ENCODE measurements at places on chromosomes 2 and 18.

- DNase-seq = no peak
Observed at GRCh38 chr2:30385327-30385726, 61.7 kb upstream of the LCLAT1 start.

DNA sequence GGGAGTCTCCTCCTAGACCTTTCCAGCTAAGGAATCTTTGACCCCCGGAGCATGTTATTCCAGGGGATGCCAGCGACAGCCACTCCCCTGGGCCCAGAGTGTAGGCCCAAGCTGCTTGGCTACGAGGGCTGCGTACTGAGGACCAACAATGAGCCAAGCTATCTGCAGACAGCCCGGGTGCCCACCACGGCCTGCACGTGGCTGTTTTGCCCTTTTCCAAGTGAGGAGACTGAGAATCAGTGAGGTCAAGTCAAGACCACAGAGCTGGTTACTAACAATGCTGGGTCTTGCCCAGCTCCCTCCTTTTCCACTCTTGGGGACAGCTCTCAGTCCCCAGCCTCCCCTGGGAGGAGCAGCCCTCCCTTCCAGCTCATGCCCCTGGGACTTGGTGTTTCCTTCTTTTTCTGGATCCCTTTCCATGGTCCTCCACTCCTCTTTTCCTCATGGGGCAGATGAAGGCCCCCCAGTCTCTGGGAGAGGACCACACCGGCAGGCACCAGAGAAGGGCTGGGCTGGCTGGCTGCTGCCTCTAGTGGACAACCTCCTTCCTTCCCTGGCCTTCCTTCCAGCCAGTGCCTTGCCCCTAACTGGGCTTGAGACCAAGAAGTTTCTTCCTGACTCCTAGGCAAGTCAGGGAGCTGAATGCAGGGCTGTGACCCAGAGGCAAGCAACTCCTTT lies 550 bp upstream of the MALL start:
- no peak for DNase-seq

GRCh38 chr2:30514134-30514847 lies 67.2 kb downstream of the LCLAT1 start:
- DNase-seq = no peak

DNA sequence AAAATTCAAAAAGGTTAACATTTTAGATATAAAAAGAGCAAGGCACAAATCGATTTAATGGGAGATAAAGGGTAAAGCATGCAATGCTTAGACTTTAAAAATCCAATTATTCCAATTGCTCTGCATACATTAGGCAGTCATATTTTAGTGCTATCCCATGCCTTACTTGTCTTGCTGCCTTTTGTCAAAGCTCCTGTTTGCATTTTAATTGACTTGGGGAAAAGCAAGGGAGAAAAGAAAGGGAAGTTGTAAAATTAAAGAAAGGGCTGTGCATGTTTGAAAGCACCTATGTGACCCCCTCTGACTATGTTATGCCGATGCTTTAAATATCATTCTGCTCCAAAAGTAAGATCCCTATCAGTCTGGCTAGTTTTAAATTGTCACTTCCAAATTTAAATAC lies 193.7 kb upstream of the VWC2L start:
- DNase-seq = no peak

GRCh38 chr2:111208639-111209038 lies 87.9 kb downstream of the BCL2L11 start:
- no peak for DNase-seq

Data from stimulated activated CD8-positive, alpha-beta memory T cell treated with anti-CD3 and anti-CD28 coated beads, Interleukin-4, amount 100 ng/mL, for 4 hours (primary cell).